Stimulated activated naive CD4-positive, alpha-beta T cell (primary cell): ENCODE measurements at places on chromosomes 16 and 17.
A peak's percentile ranks its signal among the peaks of the same experiment; 100 is the strongest.

DNA sequence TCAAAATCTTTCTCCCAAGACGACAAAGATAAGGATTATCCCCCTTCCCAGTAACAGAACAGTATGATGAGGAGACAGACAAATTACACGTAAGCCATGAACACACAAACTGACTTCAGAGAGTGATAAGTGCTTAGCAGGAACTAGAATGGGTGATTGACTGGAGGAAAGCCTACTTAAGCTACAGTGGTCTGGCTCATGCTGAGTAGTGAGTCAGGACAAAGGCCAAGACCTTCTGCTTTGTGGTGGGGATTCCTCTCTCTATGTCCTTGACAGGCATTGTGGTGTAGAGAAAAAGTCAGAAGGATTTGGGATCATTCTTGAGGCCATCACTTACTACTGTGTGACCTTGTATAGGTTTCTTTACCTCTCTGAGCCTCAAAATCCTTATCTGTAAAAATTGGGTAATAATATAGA is 381.9 kb upstream of the CCL2 start:
- DNase-seq, result no peak

DNA sequence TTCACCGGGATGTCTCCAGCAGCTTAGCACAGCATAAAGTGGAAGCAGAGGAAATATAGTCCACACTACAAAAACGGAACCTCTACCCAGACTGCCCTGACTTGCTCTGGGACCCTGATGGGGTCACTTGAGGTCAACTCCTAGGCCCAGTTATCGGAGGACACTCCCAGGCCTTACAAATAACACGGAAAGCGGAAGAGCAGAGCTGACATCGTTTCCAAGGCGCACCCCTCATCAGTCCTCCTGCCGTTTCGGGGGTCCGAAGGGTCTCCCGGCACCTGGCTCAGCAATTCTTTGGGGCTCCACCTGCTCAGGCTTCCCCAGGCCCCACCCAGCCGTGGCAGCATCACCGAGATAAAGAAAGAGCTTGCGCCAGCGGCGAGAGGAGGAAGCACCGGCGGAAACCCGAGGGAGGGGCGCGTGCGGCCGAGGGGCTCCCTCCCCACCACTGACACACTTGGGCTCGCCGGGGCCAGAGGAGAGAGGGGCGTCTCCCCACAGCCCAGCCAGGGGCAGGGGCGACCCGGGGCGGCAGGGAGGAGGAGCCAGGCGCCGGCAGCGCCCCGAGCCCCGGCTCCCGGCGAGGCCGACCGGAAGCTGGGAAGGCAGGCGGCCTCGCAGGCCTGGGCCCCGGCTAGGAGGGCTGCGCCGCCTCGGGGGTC is 727 bp downstream of the CORO7 start:
- DNase-seq, result peak; percentile 31

GRCh38 chr17:4806456-4806776 is 536 bp upstream of the PLD2 start:
- DNase-seq, result no peak

GRCh38 chr16:69141936-69142335 is 9.5 kb downstream of the UTP4 start:
- no peak for DNase-seq

GRCh38 chr17:5128905-5129535 is 13.2 kb downstream of the USP6 start:
- DNase-seq, result no peak

DNA sequence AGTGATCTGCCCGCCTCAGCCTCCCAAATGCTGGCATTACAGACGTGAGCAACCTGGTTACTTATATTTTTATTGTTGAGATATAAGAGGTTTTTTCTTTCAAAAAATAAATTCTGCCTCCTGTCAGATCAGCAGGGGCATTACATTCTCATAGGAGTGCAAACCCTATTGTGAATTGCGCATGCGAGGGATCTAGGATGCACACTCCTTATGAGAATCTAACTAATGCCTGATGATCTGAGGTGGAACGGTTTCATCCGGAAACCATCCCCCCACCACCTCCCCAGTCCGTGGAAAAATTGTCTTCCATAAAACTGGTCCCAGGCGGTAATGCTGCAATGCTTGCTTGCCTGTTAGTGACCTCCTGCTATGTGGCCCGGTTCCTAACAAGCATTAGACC is 7.5 kb upstream of the CNEP1R1 start:
- DNase-seq, result no peak

GRCh38 chr16:2707368-2708289 is 12.4 kb downstream of the PRSS27 start:
- no peak for DNase-seq

GRCh38 chr17:52170963-52171572 is 12.6 kb upstream of the CA10 start:
- DNase-seq, result no peak

- no peak for DNase-seq
These were observed 60.0 kb upstream of the METRNL start for GRCh38 chr17:83019376-83019775.

GRCh38 chr17:3973495-3974137 is 9.4 kb upstream of the ATP2A3 start:
- DNase-seq, result no peak

GRCh38 chr16:80347900-80348299 is 192.9 kb upstream of the DYNLRB2 start:
- DNase-seq, result no peak

GRCh38 chr16:63613701-63614100 is 1508.2 kb downstream of the CDH11 start:
- DNase-seq, result no peak

- DNase-seq, result no peak
These were observed 206.4 kb upstream of the N4BP1 start for GRCh38 chr16:48816393-48816792.

GRCh38 chr16:398561-399339 is 1.8 kb downstream of the NME4 start:
- no peak for DNase-seq
